ENCODE measurements at places on chromosomes 5 and 9.

- no peak for DNase-seq
Observed at GRCh38 chr9:88013035-88013434, 38.7 kb upstream of the CDK20 start.

DNA sequence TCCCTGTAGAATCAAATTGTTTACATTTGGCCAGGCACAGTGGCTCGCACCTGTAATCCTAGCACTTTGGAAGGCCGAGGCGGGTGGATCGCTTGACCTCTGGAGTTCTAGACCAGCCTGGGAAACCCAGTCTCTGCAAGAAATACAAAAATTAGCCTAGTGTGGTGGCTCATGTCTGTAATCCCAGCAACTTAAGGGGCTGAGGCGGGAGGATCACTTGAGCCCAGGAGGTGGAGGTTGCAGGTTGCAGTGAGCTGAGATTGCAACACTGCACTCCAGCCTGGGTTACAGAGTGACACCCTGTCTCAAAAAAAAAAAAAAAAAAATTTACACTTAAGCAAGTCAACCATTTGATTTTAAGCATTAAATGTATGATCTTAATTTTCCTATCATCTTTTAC, 17.5 kb upstream of the IQGAP2 start:
- no peak for DNase-seq

DNA sequence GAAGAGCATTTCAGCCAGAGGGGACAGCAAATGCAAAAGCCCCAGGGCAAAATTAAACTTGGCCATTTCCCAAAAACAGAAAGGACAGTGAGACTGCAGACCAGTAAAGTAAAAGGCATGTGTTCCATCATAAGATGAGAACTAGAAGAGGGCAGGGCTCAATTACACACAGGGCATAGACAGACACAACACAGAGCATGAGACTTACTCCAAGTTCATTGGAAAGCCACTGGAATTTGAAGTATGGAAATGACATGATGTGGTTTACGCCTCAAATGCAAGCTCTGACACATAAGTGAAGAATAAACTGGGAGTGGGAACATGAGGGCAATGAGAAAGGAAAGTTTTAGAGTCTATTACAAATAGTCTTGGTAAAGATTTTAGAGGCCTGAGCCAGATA, 446.6 kb upstream of the GRIA1 start:
- DNase-seq, result no peak

GRCh38 chr9:68794898-68795297, 89.9 kb downstream of the PIP5K1B start:
- DNase-seq, result no peak

- no peak for DNase-seq
Observed at GRCh38 chr5:74519161-74519571, 121.4 kb downstream of the ENC1 start.

- no peak for DNase-seq
Observed at GRCh38 chr5:74951865-74952264, 85.7 kb upstream of the FAM169A start.

- no peak for DNase-seq
Observed at GRCh38 chr9:124359426-124359825, 55.8 kb downstream of the PSMB7 start.

- no peak for DNase-seq
Observed at GRCh38 chr5:30324083-30324482, 869.4 kb upstream of the CDH6 start.

GRCh38 chr5:131436081-131436480, 172.2 kb downstream of the CDC42SE2 start:
- peak; percentile 54 for DNase-seq

GRCh38 chr9:36152741-36153438, 16.3 kb upstream of the CCIN start:
- DNase-seq, result no peak

DNA sequence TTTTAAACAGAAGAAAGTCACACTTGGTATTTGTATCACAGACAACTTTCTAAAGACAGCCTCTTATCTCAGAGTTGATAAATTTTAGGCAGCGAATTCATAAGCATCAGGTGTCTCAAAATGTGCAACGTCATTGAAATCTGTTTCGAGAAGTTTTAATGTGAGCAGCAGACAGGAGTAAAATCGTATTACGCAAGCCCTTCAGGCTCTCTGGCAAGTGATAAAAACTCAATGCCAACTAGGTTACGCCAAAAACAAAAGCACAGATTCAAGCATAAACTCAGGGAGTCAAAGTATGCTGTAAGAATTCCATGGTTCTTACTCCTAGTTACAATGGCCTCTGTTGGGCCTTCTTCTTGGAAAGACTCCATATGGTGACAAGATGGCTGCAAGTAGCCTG, 244.7 kb downstream of the SEMA5A start:
- no peak for DNase-seq

DNA sequence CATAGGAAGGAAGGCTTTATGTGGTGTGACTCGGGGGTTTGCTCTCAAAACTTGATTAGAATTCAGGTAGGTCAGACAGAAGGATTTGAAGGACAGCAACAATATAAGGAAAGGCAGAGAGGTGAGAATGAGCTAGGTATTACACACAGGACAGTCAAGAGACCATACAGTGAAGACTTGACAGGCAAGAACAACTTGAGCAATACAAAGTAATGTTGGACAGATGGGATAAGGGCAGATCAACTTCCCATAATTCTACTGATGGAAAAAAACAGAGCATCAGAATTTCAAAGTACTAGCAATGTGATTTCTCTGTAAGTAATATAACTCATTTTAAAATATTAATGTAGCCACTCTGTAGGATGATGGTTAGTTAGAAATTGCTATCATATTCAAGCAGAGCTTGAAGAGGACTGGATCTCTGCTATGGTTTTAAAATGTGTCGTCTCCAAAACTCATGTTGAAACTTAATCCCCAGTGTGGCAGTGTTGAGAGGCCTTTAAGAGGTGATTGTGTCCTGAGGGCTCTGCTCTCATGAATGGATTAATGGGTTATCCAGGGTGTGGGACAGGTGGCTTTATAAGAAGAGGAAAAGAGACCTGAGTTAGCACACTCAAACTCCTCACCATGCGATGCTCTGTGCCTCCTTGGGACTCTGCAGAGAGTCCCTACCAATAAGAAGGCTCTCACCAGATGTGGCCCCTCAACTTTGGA, 22.4 kb upstream of the HOMER1 start:
- DNase-seq, result no peak

DNA sequence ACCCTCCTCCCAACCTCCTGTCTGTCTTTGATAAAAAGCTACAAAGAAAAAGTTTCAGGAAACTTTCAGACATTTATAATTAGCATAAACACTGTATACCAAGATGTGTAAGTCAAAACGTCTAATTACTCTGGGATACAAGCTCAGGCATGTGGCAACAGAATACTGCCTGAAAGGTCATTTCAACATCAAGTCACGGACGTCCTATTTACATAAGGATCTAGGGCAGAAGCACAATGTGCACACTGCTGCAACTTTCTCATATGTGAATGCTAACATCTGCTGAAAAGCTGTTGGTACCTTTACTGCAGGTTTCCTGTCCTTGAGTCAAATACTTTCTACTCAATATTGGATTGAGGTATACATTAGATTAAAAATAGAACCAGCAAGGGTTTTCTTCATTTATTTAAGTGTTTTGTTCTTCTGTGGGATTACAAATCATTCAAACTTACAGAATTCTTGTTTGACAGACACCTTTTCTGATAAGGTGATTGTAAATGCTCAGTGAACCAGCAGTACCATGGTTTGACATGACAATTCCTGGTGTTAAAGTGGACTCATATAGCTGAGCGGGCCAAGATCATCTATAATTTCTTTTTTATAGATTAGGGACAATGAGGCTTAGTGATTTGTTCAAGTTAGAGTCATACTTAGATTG, 36.8 kb downstream of the ELL2 start:
- no peak for DNase-seq

- no peak for DNase-seq
Observed at GRCh38 chr9:128205296-128205944, 2.2 kb downstream of the DNM1 start.

DNA sequence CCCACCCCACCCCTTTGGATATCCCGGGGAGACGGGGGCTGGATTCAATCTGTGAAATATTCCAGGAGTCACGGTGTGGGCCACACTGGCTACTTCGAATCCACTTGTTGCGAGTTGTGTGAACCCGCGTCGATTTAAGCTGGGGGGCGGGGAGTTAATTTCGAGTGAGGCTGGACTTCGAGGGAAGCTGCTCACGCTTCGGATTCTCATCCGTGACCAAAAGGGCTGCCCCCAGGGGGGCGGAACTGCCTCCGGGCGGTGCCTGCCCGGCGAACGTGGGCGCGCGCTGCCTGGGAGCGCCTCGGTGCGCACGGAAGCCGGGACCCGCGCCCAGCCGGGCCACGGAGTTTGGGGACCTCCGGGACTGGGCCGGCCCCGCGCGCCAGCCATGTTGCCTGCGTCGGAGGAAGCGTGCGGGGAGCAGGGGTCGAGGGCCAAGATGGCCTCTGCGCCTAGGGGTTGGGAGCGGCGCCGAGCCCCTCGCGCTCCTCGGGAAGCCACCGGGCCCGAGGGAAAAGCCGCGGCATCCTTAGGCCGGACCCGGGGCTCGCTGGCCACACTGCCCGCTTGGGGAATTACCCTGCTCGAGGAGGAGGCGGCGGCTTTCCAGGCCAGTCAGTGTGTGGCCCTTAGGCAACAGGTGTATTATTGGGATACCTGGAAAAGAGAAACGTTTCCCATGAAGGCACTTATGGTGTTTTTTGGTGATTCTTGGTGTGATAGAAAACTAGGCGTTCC, 975 bp downstream of the OCLN start:
- DNase-seq, result peak; percentile 16

GRCh38 chr5:129356846-129357245, 103.3 kb upstream of the ADAMTS19 start:
- no peak for DNase-seq

DNA sequence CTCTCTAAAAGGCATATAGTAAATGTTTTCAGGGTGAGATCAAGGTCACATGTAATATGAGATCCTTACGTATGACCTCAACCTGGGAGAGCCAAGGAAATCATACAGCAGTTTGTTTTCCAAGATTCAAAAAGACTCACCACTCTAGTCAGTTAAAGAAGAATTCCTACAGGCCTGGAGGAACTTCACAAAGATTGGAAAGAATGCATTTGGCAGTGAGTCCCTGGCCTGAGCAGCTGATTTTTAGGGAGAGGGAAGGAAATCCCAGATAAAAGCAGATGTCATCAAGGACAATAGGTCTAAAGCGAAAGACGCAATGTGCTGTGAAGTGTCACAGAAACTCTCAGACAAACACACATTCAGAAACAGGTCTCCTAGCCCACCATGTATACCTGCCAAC, 424.0 kb upstream of the ZNF462 start:
- no peak for DNase-seq

- no peak for DNase-seq
Observed at GRCh38 chr9:21901546-21901945, 92.6 kb downstream of the CDKN2A start.

GRCh38 chr5:133052317-133053175, 733 bp downstream of the HSPA4 start:
- DNase-seq, result peak; percentile 73

GRCh38 chr9:74921737-74922136, 31.0 kb downstream of the C9orf40 start:
- DNase-seq, result peak; percentile 59

GRCh38 chr9:4242239-4242638, 57.6 kb downstream of the GLIS3 start:
- no peak for DNase-seq

DNA sequence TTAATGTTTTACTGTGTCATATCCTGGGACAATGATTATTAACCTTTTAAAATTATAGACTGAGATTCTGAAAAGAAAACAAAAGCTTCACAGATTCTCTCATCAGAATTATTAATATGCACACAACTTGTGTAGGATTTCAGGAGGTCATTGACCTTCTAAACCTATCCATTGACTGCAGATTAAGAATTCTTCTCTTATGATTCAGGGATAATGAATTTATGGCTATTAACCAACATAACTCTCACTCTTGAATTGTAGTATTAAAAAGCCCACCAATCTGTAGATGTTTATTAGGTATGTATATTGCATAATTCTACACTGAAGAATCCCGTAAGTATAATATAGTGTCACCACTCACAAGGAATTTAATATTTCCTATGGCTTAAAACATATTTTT, 179.8 kb downstream of the PBX3 start:
- DNase-seq, result no peak

- DNase-seq, result no peak
Observed at GRCh38 chr5:169248996-169249395, 51.9 kb downstream of the SLIT3 start.

GRCh38 chr5:141805874-141806595, 72.2 kb downstream of the PCDH1 start:
- no peak for DNase-seq

DNA sequence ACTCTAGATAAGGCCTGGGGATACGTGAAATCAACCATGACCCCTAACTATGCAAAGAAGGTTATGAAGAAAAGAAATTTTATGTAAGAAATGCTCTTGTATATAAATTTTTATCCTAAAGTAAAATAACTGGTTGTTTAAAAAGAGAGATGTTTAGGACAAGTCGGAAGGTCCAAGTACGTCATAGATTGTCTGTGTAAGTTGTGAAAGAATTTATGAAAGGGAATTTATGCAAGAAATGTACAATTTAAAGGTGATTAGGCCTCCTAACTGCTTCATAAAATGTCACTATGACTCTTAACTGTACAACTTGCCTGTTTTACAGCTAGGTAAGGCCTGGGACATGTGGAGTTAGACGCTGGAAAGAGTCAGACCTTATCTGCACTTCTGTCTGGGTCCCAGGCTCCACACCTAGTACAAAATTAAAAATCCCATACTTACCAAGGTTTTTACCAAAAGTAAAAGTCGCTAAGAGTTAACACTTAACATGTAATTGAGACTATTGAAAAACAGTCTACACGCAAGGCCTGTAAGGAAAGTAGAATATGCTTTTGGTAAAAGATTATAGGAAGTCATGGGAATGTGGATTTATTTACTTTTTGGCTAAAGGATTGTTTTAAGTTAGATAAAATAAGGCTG, 77.4 kb downstream of the KIAA0825 start:
- no peak for DNase-seq

DNA sequence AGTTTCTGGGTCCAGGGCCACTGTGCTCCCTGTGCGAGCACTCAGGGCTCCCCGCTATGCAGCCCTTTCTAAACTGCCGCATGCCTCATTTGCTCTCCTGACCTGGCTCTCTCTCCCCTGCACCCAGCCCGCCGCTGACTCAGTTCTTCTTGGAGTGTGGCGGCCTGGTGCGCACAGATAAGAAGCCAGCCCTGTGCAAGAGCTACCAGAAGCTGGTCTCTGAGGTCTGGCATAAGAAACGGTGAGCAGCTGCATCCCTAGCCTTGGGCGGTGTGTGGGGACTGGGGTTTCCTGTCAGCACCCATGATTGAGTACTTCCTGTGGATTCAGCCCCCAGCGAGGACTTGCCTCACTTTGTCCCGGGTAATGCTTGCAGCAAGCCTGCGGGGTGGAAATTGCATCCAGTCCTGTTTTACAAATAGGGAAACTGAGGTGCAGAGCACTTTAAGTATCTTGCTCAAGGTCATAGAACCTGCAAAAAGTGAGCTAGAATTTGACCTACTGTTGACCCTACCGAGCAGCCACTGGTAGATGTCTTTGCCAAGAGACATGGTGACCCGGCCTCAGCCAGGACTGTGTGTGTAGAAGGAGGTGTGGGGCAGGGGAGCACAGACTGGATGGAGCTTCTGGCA, 27.9 kb downstream of the USP20 start:
- peak; percentile 99 for DNase-seq

Data from hematopoietic multipotent progenitor cell treated with erythropoietin and hydrocortisone succinate and interleukin-3 and kit ligand, for 8 days (in vitro differentiated cells).